ENCODE measurements at places on chromosomes 7 and 10.
A peak's percentile ranks its signal among the peaks of the same experiment; 100 is the strongest.

- no peak for DNase-seq
These were observed 52.6 kb downstream of the CAV1 start for GRCh38 chr7:116577320-116577871.

DNA sequence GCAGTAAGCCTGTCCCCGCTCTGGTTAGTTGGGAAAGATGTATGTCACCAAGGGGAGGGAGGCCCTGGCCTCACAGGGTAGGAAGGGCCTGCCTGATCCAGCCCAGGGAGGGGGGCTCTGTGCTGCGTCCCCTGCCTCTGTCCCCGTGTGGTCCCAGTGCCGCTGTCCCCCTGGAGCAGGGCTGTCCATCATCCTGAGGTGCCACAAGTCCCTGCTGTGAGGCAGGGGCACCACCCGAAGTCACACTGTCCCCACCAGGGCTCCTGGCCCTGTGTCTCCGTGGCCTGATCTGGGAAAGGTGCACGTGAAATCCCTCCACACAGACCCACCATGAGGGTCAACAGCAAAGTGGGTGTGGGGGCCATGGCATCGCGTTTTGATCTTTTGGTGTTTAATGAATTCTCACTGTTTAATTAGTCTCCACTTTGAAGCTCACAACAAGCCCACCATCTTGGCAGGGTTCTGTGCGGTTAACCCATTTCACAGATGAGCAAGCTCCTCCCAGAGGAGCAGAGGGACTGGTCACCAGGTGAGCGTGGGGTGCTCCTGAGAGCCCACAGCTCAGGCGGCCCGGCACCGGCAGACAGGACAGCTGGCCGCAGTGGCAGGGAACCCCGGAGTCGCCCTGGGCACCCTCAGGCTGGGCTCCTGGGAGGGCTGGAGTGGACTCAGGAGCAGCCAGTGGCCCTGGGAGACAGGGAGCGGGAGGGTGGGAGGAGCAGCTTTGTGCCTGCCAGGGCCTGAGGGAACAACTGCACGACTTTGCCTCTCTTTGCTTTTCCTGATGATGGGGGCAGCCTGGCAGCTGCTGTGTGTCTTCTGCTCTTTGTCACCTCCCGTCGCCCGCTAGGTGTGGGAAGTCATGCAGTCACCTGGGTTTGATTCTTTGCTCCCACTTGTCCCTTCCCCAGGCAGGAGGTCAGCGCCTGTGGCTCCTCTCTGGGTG is 12.0 kb upstream of the CRYGN start:
- no peak for DNase-seq

DNA sequence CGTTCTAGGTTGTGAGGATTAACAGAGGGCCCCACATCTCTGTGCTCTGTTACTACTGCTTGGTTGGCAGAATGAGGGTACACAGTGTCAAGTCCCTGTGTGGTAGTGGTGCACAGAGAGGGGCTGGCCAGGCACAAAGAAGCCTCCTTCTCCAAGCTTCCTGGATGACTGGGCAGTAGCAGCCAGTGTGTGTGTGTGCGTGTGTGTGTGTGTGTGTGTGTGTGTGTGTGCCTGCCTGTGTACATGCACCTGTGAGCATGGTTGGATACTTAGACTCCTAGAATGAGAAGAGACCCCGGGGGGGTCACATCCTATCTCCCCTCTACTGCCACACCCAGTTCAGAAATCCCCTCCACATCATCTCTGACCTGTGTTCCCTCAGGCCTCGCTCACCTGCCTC is 146.7 kb upstream of the UNC5B start:
- DNase-seq = no peak

DNA sequence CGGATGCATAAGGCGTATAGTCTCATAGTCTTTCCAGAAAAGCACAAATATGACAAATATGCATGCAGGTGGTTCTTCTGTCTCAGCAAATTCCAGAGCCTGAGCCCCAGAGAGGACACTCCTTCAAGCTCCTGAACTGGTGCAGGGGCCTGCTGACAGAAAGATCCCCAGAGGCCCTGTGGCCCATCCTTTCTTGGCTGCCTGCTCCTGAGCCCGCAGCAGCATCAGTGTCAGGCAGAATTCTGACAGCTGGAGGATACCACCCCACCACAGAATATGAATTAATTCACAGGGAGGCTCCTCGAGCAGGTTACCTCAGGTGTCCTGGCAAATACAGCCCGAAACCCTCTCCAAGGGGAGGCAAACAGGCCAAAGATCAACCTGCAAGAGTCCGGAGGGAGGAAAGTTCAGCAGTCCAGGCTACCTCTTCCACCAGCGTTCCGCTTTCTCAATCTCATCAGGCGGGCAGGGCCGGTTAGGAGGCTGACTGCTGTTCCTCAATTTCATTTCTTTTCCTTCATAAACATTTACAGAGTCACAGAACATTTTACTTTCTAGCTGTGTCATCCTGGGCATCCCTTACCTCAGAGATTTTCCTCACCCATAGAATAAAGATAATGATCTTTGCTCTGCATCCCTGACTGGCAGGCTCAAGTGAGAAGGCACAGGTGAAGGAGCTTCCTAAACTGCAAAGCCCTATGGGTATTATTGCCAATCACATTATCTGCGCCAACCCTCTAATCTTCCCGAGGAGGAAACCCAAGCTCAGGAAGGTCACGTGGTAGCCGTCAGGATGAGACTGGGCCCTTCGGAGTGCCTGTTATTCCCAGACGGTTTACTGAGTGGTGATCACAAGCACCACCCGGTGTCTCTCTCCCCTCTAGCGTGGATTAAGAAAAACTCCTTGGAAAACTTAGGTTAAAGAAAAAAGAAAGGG is 1.4 kb downstream of the DNAJB12 start:
- peak; percentile 28 for DNase-seq

- peak; percentile 87 for DNase-seq
These were observed 87.8 kb downstream of the HDAC9 start for GRCh38 chr7:18583305-18583704.

DNA sequence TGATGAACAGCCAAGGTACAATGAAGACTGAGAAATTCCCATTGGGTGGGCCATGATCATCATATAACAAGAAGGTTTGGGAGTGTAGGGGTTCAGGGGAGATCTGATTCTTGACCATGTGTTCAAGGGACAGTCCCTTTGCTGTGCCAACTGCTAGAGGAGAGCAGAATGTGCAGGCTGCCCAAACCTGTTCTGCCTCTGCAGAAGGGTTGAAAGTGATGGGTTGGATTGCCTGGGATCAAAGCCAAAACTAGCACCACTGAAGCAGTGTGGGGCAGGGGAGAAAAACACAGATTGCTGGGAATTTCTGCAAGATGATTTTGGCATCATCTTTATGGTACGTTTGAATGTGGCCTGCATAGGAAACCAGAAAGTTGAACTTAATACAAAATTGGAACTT is 303.9 kb downstream of the OTUD1 start:
- no peak for DNase-seq

DNA sequence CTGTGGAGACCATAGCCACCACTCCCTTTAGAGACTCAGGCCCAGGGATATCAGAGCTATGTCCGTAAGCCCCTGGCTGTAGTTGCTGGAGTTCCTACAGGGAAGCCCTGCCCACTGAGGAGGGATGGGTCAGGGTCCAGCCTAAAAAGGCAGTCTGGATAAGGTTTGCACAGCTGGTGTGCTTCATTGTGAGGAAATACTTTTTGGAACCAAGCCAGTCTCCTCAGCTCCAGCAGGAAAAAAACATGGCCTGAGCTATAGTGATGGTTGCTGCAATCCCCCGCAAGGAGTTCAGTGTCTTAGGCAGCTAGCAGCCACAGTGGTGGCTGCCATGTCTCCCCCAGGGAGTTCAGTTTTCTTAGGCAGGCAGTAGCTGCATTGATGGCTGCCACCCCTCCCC is 52.6 kb upstream of the CYP2C8 start:
- no peak for DNase-seq

- no peak for DNase-seq
These were observed 74.2 kb downstream of the ARMC3 start for GRCh38 chr10:23001901-23002516.

DNA sequence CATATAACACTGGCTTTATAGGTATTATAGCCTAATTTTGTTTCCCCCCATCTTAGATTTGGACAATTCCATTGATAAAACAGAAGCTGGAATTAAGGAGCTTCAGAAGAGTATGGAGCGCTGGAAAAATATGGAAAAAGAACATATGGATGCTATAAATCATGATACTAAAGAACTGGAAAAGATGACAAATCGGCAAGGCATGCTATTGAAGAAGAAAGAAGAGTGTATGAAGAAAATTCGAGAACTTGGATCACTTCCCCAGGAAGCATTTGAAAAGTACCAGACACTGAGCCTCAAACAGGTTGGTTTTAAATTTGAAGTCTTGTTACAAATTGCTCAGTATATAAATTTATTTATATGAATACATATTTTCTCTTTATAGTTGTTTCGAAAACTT is 34.1 kb downstream of the SMC3 start:
- DNase-seq = no peak

GRCh38 chr7:106841896-106842390 is 23.1 kb upstream of the PIK3CG start:
- DNase-seq = no peak

GRCh38 chr10:117677239-117677638 is 134.7 kb downstream of the EMX2 start:
- no peak for DNase-seq

- DNase-seq = no peak
These were observed 32.1 kb downstream of the LOXL4 start for GRCh38 chr10:98235846-98236245.

DNA sequence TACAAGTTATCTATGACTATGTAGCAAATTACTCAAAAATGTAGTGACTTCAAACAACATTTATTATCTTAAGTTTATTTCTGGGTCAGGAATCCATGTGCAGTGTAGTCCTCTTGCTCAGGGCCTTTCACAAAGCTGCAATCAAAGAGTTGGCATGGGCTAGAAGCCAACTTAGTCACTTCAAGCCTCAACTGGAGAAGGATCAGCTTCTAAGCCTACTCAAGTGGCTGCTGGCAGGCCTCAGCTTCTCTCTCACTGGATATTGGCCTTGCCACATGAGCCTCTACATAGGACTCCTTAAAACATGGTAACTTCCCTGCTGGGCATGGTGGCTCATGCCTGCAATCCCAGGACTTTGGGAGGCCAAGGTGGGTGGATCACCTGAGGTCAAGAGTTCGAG is 5.0 kb upstream of the NFE2L3 start:
- DNase-seq = peak; percentile 55

DNA sequence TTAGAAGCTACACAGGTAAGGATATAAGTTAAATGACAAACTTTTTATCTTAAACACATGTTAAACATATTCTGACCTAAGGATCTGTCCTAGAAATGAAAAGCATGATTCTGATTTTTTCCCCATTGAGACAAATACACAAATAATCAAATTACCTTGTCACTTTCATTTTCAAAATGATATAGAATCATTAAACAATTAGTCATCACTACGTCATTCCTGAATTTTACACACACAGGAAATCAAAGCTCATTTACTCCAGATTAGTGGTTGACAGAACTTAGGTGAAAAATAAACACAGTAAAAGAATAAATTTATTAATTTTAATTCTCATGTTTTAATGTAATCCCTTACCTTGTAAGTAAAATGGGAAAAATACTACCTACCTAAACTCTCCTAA is 89.0 kb downstream of the AASS start:
- no peak for DNase-seq

GRCh38 chr10:132111871-132112341 is 46.2 kb downstream of the JAKMIP3 start:
- no peak for DNase-seq
